Stimulated activated CD4-positive, alpha-beta T cell treated with anti-CD3 and anti-CD28 coated beads, Interleukin-12 subunit alpha, Interleukin-12 subunit beta, amount 100 ng/mL, for 4 hours (primary cell): ENCODE measurements at places on chromosomes 13 and 19.
A peak's percentile ranks its signal among the peaks of the same experiment; 100 is the strongest.

GRCh38 chr13:112450904-112451240 is 74.7 kb downstream of the SPACA7 start:
- DNase-seq: no peak

- no peak for DNase-seq
These were observed 66.2 kb downstream of the SLC15A1 start for GRCh38 chr13:98686270-98686669.

GRCh38 chr13:74758188-74758587 is 624.0 kb upstream of the KLF12 start:
- no peak for DNase-seq

DNA sequence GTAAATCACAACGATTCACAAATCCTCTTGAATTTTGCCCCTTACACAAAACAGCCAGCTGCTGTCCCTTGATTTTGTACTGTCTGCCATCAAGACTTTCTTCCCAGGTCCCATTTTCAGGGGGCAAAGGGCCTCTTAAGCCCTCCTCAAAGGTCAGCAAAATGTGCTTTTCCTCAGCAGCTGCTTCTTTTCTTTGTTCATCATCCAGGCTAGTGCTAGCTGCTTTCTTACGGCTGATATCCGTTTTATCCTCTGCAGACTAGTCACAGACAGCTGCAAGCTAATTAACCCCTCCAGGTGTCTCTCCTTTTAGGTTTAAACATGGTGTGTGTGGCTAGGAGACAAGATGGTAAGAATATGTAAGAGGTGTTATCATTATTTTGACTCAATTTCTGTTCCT is 90.9 kb downstream of the NALCN start:
- DNase-seq: no peak

- peak; percentile 9 for DNase-seq
These were observed 195.5 kb downstream of the RGCC start for GRCh38 chr13:41652735-41653361.

GRCh38 chr19:45958769-45959516 is 14.7 kb downstream of the NOVA2 start:
- DNase-seq: no peak

DNA sequence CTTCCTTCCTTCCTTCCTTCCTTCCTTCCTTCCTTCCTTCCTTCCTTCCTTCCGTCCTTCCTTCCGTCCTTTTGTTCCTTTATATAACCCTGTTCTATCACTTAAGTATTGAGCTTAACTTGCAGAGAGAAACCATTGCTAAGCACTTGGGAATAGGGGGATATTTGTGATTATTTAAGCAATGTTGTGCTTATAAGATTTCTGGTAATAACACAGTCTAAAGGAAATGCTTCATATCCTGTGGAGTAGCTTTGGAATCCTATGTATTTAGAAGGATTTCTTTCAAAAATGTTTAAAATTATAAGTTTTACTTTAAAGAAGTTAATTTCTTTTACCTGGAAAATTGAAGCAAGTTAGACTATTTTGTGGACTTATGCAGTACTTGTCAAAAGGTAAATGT is 209.8 kb downstream of the PCCA start:
- DNase-seq: no peak

- DNase-seq: no peak
These were observed 193.3 kb downstream of the USP12 start for GRCh38 chr13:26978081-26978860.

- DNase-seq: peak; percentile 25
These were observed at the start of gene ZNF587B for GRCh38 chr19:57830071-57830602. TSS of gene ZNF587B (plus strand) at chr19:57830299. CDS start at chr19:57830529, 230 bp downstream.

GRCh38 chr13:49524740-49525501 is 29.2 kb downstream of the PHF11 start:
- DNase-seq: no peak

DNA sequence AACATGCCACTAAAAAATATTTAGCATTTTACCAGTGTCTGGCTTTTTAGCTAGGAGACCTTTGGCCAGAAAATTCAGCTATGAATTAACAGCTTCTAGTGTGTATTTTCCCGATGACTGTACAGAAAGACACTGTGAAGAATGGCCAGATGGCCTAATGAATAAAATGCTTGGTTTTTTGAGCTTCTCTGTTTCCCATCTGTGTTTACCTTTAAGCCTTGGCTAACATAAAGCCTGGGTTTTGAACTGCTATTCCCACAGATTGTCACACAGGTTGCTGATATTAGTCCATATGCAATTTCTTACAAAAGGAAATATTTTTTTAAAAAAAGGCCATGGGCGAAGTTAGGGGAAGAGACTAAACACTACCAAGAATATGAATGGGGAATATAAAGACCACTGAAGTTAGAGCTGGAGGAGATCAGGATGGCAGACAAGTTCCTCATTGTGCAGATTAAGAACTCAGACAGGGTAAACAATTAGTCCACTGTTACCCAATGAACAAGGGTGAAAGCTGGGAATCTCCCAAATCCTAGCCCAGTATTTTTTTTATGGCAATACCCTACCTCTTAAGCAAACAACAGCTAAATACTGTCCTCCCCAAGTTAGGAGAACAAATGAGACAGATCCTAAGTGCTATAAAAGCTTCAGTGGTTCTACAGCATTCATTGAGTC is 95.1 kb downstream of the DCT start:
- no peak for DNase-seq

DNA sequence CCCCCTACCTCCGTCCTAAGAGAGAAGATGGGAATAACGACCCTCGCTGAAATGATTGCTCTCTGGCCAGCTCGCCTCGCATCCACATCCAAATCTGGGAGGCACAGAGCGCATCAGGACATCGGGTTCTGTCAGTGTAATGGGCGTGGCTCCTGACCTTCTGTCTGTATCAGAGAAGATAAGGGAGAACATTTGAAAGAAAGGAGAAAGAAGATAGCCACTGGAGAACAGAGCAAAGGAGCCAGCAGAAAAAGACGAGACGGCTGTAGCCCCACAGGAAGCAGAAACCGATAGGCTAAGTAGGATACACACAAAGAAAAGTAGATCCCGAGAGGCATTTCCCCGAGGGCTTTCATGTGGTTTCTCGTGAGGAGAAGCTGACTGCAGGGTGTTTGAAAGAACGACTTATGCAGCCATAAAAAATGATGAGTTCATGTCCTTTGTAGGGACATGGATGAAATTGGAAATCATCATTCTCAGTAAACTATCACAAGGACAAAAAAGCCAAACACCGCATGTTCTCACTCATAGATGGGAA is 14.0 kb upstream of the GJB2 start:
- no peak for DNase-seq

- DNase-seq: no peak
These were observed 67.9 kb downstream of the NDFIP2 start for GRCh38 chr13:79548902-79549301.

- no peak for DNase-seq
These were observed 6.4 kb upstream of the PROZ start for GRCh38 chr13:113151745-113152690.

GRCh38 chr13:23956106-23956505 is 58.8 kb upstream of the C1QTNF9B start:
- DNase-seq: no peak

GRCh38 chr19:54325194-54325621 is 12.2 kb upstream of the LILRA5 start:
- peak; percentile 33 for DNase-seq

GRCh38 chr13:97982286-97982685 is 28.8 kb downstream of the IPO5 start:
- no peak for DNase-seq

GRCh38 chr19:42521346-42522030 is 6.8 kb downstream of the CEACAM1 start:
- DNase-seq: no peak

DNA sequence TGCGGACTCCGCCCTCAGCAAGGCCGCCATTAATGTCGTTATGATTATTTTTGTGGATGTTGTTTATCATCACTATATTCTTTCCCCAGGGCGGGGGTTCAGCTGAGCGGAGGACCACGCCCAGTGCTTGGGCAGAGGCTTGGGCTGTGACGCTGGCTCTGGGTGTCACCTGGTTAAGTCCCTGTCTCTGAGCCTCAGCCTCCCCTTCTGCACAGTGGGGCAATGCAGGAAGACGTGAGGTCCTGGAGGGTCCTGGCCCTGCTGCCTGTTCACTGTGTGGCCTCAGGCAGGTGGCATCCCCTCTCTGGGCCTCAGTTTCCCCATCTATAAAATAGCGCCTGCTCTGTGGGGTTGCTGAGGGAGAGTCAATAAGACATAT is 32.5 kb downstream of the NFIC start:
- no peak for DNase-seq

DNA sequence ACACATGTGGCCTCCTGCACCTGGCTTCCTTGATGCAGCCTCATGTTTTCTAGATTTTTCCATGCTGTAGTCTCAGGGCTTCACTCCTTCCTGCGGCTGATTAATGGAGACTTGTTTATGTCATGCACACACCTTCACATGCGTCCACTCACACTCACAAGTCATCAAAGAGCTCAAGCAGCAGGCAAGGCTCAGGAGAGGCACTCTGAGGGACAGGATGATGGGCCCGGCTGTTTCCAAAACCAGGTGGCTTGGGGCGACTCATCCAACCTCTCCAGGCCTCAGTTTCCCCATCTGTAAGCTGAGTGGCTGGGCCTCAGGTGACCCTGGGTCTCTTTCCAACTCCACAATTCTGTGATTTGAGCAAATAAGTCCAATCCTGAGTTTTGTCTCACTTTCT is 36.9 kb downstream of the RASA3 start:
- DNase-seq: no peak

DNA sequence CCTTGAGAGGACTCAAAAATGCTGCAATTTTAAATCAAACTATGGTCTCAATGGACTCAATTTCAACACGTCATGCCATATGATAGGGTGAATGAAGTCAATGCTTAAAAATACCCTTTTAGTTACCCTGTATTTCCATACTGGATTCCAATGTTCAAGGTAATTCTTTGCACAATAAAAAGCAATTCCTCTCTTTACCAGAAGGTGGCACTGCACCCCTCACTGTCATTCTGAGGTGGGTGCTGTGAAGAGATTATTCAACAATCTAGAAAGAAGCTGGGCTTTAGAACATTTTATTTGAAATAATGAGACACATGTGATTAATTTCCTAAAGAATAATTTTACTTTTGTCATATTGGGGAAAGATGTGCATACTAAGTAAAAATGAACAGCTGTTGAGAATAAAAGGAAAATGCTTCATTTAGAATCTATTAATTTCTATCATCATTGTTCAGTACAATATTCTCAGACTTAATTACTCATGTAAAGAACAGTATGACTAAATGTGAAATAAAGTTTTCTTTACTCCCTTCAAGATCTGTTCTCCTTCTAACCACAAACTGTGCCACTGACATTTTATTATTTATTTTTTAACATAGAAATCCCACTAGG is 789.1 kb downstream of the GPC5 start:
- no peak for DNase-seq

DNA sequence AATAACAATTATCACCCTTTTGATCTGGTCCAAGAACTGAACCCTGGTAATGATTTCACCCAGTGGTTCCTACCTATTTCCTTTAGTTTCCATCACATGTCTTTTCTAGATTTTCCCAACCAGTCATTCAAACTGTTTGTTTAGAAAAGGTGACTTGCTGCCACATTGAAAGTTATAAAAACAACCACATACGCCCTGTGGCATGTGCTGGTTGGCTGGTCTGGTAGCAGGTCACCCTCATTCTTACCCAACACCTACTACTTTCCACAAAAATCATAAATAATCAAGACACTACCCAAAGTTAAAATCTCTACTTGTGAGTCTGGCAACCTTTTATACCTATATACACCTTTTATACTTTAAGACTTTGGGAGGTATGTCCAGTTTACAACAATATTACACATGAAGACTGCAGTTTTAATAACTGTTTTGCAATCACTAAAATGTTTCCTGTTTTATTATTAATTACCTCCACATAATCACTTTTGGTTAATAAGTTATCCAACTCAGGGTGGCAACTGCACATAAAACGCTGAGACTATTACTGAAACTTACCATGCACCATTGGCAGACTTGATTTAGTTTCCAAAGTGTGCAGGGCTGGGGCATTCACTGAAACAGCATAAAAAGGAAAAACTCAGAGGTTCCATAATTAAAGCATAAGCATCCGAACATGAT is 38.9 kb downstream of the DZIP1 start:
- DNase-seq: no peak

GRCh38 chr19:43798546-43799409 is 3.5 kb downstream of the LYPD5 start:
- DNase-seq: peak; percentile 66

- DNase-seq: no peak
These were observed 28.9 kb downstream of the TDRD12 start for GRCh38 chr19:32748497-32748896.

GRCh38 chr13:33106656-33107360 is 90.6 kb downstream of the KL start:
- DNase-seq: no peak

GRCh38 chr19:49097453-49098288 is 12.4 kb downstream of the SNRNP70 start:
- DNase-seq: peak; percentile 57

- DNase-seq: no peak
These were observed 358.5 kb downstream of the TBC1D4 start for GRCh38 chr13:75123428-75123827.

DNA sequence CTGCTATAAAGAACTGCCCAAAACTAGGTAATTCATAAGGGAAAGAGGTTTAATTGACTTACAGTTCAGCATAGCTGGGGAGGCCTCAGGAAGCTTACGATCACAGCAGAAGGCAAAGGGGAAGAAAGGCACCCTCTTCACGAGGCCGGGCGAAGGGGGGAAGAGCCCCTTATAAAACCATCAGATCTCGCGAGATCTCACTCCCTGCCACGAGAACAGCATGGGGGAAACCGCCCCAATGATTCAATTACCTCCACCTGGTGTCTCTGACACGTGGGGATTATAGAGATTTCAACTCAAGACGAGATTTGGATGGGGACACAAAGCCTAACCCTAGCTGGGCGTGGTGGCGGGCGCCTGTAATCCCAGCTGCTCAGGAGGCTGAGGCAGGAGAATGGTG is 42.8 kb downstream of the SLC6A16 start:
- DNase-seq: no peak

DNA sequence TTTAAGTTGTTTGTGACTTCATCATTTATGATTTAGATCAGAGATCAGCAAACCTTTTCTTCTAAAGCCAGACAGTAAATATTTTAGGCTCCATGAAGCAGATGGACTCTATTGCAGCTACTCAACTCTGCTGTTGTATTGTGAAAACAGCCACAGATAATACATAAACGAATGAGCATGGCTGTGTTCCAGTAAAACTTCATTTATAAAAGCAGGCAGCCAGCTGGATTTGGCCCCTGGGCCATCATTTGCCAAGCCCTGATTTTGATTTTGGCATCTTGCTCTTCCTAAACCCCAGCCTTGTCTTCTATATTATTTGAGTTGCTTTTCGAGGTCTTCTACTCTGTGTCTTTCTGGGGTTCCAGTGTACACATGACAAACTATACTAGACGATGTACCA is 41.3 kb downstream of the RNASEH2B start:
- no peak for DNase-seq

DNA sequence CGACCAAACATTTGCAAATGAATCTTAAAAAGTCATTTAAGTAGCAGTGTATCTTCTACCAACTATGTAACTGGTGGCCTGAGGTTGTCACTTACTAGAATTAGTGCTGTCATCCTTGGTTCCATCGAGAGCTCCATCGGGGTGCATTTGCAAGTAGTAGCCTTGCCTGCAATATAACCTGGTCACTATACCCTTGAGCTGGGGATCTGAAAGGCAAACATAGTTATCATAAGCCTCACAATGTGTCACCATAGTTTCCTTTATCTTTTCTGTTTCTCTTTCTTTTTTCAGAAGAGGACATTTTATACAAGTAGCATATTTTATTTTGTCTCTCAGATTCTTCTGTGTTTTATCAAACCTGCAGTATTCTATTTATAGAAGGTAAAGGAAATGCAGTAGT is 422.6 kb downstream of the ITGBL1 start:
- DNase-seq: no peak
